HFF-Myc (cell line): ENCODE measurements at places on chromosomes 4 and X.

DNA sequence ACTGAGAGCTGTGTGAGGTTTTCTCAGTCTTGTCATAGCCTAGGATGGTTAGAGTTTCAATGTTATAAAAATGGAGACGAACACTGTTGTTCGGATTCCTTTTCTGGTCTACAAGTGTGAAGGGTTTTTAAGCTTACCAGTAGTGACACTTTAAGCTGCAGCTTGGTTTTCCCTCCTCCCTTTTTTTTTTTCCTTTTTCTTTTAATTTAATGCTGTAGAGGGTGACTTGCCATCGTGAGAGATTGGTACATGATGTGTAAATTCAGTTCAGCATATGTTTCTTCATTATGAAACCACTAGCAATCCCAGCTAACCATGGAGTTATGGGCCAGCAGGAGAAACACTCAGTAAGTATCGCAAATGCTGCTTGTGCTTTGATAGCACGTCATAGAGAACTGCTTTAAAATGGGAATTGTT lies 165.0 kb downstream of the RAPGEF2 start:
- no peak for DNase-seq

DNA sequence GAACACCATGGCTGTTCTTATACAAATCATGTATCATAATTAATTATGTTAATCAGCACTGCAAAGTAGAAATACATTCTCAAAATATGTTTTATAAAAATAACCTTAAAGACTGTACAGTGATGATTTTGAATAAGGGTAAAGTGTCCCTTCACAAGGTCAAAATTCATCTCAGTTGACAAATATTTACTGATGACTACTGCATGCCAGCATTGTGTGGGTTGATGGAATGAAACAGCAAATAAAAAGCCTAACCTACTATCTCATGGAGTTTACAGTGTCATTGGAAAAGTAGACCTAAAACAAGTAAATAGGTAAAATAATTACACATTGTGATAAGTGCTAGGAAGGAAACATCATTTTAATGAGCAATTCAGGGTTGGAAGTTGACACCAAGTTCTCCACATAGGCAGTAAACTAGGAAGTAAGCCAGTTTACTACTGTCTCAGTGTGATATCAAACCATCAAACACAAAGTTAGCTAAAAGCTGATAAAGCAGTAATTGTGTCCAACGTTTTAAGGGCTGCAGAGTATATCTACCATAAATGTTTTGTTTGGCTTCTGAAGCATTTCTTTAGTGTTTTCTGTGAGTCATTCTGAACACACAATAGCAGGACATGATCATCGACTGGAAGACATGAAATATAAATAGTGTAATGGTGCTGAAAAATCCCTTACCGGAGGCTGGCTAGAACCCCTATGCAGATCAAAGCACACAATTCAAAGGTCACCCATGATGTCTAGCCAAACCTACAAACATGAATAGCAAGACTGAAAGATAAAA lies 221.8 kb downstream of the DACH2 start:
- DNase-seq, result no peak

DNA sequence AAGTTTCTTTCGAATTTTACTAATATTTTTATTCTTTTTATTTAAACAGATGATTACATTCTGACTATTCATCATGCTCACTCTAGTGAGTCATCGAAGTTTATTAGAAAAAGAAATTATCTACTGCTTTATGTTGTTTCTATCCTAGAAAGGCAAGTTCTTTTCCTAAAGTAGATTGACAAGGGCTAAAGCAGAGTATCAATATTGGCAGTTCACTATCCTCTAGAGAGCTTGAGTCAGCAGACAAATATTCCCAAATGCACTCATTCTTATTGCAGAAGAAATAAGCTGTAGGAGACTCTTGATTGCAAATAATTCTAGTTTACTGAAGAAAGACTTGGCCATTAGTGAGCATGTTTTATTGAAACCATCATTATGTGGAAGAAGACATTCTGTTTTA lies 911.8 kb downstream of the CENPC start:
- DNase-seq, result no peak

- DNase-seq, result no peak
Observed at GRCh38 chr4:104964410-104965175, 182.1 kb upstream of the TET2 start.

GRCh38 chr4:186013419-186014186 lies 55.4 kb upstream of the TLR3 start:
- no peak for DNase-seq

DNA sequence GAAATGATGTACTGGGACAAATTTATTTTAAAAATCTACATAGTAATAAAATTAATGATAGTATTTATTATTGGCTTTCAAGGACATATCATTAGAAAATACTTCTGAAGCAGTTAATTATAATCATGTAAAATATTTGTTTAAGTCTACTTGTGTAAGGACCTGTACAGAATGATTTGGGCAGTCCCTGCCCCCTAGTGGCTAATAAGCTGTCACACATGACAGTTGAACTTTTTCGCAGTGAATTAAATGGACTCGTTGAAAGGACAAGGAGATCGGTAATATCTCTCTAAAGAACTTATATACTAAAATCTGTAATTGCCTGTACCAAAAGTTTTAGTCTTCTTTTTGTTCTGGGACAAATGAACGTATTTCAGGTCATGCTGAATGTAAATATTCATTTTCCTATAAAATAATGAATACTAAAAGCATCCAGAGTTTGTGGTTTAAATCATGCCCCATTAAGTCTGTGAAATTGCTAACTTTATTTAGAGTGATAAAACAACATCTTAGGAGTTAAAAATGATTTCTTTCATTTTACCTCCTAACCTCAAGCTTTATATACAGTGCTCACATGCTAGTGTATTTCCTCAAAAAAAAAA lies 13.6 kb downstream of the EXOC1 start:
- DNase-seq, result peak; percentile 9

DNA sequence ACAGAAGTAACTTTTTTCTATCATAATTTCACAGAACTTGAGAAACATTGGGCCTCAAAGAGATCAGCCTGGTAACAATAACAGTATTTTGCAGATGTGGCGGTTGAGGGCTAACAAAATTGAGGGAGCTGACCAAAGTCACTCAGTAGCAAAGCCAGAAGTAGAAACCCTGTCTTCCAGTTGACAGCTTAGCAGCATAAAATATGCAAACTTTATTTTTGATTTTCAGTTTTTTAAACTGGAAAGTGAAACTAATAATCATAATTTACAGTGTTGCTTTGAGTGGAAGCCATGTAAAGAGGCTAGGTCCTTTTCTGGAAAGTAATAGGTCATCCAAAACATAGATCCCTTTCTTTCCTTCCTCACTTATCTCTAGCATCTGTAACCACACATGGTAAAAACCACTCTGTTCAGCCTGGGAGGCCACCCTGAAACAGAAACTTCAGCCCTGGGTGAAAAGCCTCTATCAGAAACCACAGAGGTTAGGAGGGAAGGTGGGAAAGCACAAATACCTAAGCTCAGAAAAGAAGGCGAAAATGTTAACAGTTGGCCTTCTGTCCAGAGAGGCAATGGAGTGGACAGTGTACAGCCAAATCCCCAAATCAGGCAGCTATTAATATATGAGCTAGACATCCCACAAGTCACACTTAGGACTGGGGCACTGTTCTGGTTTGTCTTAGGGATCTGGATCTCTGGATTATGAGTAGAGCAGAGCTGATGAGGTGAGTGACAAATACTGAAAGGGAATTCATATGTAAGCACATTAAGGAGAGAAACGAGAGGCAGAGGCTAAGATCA lies 61.1 kb upstream of the ARSJ start:
- DNase-seq, result no peak

GRCh38 chr4:122341886-122342285 lies 36.9 kb upstream of the ADAD1 start:
- DNase-seq, result no peak

GRCh38 chr4:68175562-68176155 lies 46.0 kb upstream of the TMPRSS11F start:
- peak; percentile 43 for DNase-seq

- no peak for DNase-seq
Observed at GRCh38 chr4:74012130-74012529, 13.7 kb upstream of the CXCL5 start.

GRCh38 chr4:176988226-176988625 lies 195.5 kb upstream of the VEGFC start:
- DNase-seq, result peak; percentile 86

GRCh38 chrX:24169211-24169610 lies 19.7 kb downstream of the ZFX start:
- no peak for DNase-seq

DNA sequence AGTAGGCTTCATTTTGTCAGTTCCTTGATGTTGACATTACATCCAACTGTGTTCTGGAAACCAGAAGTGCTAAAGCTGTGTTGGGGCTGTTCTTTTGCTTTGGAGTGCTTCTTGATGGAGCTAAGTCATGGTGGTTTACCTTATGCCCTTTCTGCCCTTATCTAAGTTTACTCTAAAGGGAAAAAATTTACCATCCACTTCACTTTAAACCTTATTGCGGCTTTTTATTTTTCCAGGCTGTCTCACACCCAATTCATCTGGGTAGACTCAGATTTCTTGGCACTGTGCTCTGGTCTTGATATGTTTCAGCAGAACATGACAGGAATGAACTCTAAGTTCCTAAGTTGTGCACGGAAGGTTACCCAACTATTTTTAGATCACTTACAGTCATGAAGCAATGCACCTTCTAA lies 104.7 kb upstream of the TTC29 start:
- no peak for DNase-seq

GRCh38 chrX:1316527-1316926 lies 20.1 kb upstream of the IL3RA start:
- peak; percentile 10 for DNase-seq

DNA sequence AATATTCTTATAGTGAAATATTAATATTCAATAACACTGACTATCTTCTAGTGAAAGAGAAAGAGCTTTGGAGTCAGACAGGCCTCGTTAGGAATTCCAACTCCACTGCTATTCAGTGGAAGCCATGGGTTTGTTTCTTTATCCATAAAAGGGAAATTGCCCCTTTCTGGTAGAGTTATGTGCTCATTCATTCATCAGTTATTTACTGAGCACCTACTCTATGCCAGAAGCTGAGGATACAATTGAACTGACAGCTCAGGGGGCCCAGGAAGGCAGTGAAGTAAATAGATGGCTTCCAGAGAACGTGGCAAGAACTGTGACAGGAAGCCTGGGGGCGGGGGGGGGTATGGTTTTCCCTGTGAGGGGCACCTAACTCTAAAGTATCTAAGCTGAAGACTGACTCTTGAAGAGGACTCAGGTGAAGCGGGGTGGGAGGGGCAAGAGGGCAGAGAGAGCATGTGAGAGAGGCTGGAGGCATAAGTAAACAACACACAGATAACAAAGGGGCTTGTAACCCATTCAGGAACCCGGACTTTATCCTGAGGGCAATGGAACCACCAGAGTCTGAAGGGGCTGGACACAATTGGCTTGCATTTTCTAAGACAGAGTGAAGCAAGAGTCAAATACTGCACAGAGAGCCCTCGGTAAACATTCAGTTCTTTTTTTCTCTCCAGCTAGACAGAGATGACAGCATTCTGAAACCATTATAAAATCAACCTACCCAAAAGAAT lies 20.3 kb downstream of the ANXA5 start:
- DNase-seq, result no peak

GRCh38 chrX:80282535-80282934 lies 137.7 kb upstream of the TENT5D start:
- no peak for DNase-seq

DNA sequence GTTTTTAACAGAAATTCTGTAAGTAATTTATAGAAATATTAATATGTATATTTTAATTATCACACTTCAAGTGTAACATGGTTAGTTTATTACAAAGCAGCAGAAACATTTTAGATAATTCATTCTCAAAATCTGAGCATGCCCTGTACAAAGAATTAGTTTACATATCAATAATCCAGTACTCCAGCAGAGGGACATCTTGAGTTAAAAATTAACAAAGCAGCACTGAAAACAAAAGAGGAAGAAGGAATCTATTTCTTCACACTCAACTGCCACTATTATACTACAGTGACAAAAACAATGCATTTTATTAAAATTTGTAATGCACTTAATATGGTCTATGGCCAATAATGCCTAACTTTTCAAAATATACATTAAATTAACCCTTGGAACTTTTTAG lies 179.1 kb upstream of the KLHL4 start:
- no peak for DNase-seq

DNA sequence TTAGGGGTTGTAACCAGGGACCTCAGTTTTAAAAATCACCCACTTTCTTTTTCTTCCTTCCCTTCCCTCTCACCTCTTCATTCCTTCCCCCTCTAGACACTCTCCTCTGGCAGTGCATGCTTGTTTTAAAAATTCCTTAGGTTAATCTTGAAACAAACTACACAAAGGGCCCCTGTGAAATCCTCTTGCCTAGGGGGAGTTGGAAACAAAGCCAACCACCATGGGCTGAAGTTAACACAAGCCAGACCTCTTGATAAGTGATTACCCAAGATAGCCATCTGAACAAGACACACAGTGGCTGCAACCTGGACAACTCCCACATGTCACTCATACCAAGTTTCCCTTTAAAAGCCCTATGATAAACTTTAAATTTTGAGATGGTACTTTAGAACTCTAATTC lies 68.9 kb downstream of the TENT5D start:
- no peak for DNase-seq

DNA sequence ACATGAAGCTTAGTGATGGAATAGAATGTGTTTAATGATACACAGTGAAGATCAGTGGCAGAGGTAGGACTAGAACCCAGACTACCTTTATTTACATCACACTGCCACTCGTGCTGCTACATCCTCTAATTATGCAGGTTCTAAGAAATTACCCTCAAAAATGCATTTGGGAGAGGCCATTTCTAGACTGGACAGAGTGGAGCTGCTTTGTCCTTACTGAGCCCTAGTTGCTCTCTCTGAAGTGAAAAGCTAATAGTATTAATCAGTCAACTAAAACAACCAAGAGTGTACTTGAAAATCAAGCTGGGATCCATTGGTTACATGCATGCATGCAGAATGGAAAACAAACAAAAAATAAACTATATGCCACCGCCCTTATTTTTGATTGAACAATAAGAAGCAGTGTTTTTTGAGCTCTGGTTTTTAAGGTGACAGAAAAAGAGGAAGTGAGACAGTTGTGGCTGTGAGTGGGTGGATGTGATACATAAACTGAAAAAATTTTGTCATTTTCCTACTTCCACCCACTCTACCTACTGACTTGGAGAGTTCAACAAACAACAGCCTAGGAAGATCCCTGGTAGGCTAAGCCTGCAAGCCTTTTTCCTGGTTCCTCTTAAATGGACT lies 6.8 kb upstream of the VSIG4 start:
- DNase-seq, result no peak

DNA sequence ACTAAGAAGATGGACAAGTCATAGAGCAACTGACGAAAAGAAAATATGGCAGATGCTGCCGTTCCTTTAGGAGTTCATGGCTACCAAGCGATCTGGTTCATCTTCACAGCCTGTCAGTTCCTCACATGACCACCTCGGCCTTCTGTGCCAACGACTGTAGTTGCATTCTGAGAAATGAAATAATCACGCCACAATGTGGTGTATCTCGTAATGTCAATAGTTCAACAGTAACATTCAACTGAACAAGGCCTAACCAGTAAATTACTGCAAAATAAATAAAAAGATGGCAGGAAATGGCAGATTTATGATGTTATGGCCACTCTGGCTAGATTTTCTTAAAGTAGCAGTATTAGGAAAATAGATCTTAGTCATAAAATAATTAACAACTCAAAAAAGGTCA lies 4.4 kb downstream of the GPRIN3 start:
- no peak for DNase-seq
